Stimulated activated CD8-positive, alpha-beta memory T cell treated with anti-CD3 and anti-CD28 coated beads, Interleukin-4, amount 100 ng/mL, for 4 hours (primary cell): ENCODE measurements at places on chromosomes 5 and 9.

DNA sequence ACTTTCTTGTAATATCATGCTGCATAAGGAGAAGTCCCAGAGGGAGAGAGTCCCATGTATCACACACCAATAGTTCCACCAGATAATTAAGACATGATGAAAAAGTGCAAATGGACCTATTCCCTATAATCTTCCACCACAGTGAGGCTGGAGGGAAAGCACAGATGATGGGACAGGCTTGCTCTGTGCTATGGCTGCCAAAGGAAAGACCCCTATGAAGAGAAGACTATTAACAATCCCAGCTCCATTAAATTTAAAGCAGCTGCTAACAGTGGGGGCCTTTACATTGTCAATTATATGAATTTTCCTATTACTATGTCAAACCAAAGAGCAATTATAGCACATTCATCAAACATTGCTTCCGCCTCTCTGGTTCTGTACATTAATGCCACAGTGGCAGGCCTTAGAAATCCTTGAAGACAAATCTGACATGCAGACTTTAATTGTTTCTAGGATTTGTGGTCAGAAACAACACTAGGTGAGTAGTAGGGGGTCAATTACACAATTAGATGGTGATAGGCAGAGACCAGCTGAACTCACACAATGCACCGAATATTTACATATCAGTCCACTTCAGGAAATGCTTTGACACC lies 551.3 kb downstream of the TLE1 start:
- no peak for DNase-seq

DNA sequence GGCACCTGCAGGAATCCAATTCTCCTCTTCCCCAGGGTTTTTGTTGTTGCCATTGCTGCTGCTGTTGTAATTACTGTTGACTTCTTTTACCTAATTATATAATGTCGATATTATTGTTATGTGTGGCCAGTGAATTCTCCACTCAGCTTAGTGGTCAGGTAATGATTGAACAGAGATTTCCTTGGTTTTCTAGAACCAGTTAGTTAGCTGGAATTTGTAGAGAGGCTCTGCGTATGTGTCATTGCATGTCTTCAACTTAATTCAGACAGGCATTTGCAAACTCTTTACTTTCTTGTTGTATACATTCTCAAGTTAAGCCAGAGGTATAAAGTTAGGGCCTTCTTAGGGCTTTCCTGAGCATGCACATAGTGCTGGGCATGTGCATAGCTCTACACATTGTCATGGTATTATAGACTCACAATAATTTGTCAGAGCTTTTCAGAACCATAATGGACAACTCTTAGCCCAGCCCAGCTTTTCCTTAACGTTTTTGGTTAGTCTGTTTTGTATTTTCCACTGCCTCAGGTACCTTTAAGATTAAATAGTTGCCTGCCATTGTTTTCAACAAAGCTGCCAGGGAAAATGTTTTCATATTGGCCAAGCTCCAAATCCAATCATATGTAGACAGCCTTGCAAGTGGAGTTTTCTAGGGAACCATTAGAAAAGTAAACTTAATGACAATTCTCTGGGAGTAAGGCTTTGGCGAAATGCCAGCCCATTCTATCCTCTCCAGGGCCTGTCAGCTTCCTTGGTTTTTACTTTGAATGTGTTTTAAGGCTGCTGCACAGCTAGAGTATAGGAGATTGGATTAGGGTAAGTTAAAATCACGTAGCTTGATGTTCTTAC lies 68.1 kb downstream of the UBE2R2 start:
- DNase-seq = no peak

DNA sequence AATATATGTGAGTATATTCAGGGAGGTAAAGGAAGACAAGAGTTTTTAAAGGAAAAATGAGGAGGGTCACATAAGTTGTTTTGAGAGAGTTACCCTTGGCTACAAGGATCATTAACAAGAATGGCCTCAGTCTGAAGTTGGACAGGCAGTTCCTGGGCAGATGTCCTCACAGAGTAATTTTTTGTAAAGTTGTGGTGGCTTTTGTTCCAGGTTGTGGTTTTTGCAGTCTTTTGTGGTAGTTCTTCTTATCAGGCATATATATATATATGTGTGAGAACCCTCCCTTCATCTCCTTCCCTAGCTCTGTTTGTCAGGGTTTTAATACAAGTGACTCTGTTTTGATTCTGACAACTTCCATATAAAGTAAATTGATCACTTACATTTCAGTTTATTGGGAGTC lies 60.0 kb downstream of the CSNK1G3 start:
- DNase-seq = no peak

GRCh38 chr9:134521817-134522501 lies 119.6 kb upstream of the COL5A1 start:
- no peak for DNase-seq

DNA sequence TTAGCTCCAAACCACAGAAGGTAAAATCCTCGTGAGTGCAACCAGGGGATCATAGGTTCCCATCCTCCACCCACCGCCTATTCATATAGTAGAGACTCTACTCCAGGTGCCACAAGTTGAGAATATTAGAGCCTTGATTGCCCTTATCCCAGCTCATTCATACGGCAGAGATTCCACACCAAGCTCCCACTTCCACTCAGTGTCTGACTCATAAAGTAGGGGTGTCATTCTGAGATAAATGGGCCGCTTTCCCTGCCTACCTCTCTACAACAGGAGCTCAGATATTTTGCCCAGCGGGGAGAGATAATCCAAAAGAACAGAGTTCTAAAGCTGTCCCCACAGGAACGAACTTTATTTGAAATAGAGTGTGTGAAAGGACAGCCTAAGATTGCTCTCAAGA lies 9.4 kb downstream of the SLC22A4 start:
- DNase-seq = no peak
